ENCODE measurements at places on chromosomes 12 and 14.
A peak's percentile ranks its signal among the peaks of the same experiment; 100 is the strongest.

DNA sequence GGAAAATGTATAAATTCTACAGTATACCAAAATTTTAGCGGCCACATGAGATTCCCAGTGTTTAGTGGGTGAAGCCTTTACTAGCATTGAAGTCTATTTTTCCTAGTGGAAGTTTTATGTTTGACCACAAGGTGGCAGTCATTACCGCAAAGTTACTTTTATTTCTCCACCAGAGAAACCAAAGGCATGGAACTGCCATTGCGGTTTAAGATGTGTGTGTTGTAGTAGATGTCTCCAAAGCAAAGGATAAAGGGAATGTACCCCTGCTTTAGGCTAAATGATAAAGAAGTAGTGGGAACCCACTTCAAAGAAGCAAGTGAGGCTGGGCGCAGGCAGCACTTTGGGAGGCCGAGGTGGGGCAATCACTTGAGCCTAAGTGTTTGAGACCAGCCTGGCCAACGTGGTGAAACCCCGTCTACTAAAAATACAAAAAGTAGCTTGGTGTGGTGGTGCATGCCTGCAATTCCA lies 140.5 kb downstream of the PRKCH start:
- DNase-seq: no peak

- DNase-seq: no peak
Observed at GRCh38 chr12:39440781-39441180, 2.1 kb downstream of the KIF21A start.

GRCh38 chr12:113075137-113075683 lies 18.7 kb downstream of the DTX1 start:
- no peak for DNase-seq

DNA sequence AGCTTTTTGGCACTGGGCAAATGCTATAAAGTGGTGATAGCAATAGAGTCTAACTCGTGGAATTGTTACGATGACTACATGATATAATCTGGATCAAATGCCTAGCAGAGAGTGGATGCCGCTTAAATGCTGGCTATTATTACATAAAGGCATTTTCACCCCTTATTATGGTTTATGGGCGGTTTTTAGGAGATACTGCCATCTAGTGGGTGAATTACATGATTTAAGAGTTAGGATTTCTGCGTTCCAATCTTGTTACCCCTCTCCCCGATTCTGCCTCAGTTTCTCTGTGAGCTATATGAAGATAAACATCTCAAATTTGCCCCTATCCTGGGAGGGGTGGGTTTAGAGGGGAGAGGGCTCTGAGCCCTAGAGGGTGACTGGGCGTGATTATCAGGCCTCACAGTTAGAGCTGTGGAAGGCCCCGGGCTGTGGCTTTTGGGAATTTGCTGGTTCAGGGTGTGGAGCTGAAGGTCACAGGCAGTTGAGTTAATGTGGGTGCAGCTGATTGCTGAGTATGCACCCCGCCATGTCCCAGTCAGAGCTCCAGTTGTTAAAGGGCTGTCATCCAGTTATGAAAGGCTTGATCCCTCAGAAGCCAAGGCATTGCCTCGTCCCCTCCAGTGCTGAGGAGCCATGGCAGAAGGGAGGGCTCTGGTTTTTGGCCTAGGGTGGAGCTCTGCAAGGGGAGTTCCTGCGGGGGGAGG lies 14.4 kb downstream of the CLSTN3 start:
- no peak for DNase-seq

DNA sequence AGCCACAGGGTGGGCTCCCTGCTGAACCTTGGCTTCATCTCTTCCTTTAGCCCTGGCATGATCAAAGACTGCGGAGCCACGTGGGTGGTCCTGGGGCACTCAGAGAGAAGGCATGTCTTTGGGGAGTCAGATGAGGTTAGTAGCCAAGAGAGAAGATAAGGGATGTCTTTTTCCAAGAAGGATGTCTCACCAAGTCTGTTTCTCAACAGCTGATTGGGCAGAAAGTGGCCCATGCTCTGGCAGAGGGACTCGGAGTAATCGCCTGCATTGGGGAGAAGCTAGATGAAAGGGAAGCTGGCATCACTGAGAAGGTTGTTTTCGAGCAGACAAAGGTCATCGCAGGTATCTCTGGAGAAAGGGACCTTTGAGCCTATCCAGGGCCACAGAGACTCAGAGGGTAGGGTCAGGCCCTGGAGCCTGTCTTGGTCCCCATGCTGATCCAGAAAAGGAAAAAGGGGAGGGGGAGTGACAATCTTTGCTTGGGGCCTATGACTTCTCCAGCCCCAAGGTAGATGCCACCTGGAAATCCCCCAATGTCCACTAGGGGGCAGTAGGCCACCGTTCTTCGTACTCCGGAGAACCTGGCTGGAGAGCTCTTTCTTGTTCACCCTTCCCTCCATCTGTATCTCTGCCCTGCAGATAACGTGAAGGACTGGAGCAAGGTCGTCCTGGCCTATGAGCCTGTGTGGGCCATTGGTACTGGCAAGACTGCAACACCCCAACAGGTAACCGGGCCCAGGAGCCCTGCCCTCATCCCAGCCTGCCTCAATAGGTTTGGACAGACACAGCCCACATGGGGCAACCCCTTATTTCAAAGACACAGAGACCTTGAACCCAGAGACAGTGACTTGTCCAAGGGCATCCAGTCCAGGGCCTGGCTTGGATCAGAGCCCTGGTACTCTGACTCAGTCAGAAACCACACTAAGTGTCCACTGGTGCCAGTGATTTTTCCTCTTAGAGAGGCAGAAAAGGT lies 2.0 kb downstream of the TPI1 start:
- peak; percentile 83 for DNase-seq

DNA sequence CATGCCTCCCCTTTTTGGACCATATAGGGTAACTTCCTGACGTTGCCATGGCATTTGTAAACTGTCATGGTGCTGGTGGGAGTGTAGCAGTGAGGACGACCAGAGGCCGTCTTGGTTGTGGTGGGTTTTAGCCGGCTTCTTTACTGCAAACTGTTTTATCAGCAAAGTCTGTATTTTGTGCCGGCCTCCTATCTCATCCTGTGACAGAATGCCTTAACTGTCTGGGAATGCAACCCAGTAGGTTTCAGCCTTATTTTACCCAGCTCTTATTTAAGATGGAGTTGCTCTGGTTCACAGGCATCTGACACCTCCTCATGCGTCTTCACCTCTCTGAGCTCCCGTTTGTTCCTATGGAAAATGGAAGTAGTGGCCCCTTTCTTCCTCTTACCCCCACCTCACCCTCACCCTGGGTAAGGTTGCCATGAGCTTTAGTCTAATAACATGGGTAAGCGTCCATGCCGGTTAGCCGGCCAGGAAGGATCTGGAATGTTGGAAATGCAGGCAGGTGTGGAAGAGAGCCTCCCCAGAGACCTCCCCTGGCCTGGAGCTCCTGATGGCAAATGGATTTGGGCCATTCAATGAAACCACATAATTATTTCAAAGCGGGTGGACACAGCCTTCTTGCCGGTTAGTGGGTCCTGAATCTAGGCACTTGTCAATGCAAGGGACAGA lies 18.6 kb downstream of the HHIPL1 start:
- no peak for DNase-seq

DNA sequence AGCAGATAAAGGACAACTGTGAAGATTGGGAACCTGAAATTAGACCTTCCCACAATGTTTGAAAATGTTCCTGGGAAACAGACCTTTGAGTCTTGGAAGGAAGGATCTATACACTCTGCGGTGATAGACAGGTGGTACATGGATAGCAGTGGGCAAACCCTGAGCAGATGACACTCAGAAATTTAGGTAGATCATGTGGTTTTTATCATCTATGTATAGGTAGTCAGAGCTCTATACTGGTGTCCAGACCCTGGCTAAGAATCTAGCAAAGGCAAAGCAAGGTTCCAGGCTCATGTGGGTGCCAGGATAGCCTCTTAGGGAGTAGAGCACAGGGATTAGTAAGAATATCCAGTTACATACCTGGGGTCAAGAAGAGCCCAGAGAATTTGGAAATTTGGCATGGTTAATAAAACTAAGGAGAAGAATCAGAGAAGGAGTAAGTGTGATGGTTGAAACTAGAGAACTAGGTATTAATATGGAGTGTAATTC lies 331.2 kb upstream of the FBXO33 start:
- DNase-seq: no peak

- DNase-seq: no peak
Observed at GRCh38 chr12:1936406-1937320, 18.2 kb upstream of the CACNA2D4 start.

DNA sequence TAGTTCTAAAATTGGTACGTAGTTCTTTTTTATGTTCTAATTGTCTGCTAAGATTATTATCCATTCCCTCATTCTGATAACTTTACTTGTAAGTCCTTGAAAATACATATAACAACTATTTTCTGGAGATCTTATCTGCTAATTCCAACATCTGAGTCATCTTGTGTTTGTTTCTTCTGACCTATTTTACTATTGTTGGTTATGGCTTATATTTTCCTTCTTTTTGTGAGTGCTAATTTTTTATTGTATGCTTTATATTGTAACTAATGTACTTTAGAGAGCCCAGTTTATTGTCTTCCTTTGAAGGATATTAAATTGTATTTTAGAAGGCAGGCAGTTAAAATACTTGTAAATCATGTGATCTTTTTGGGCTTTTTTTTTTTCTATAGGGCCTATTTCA lies 149.3 kb upstream of the LRFN5 start:
- DNase-seq: no peak

DNA sequence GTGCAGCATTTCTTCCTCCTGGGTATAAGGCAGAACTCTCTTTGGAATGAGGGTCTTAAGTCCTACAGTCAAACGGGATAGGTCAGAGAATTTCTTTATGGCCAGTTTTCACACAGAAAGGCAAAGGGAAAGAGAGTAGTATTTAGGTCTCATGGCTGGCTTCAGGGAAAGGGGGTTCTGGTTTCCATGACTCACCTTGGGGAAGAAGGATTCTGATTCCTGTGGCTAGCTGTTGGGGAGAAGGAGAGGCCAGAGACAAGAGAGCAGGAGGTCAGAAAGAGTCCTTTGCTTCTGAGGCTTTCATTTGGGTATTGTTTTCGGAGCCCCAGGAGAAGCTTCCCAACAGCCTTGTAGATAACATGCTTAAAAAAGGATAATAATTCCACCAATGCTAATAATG lies 332.5 kb downstream of the NPAS3 start:
- no peak for DNase-seq

DNA sequence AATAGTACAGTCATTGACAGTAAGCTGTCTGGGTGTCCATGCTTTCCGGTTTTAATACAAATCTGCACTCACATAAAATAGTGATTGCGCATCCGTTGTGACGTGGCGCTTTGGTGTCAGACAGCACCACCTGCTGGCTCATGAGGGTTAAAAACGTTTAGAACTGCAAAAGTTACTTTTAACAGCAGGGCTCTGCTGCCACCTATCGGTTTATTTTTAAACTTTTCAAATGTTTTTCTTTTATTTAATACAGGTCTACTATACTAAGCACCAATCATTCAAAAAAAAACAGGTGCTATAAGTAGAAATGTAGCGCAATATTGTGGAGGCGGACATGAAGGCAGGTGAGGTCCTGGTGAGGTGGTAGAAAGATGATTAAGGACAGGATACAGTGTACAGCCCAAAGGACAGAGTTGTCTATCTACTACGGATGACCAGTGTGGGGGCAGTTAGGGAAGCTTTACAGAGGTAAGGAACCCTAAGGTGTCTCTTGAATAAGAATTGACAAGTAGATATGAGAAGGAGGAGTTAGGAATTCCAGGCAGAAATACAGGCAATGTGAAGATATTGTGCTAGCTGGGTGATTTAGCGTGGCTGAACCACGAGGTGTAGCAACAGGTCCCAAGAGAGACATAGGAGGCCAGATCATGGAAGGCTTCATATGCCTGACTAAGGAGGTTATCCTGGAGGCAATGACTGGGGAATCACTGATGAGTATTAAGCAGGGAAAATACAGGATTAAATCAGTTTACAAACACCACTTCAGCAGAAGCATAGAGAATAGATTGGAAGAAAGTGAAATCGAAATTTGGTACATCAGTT lies 91.5 kb upstream of the PRB2 start:
- peak; percentile 59 for DNase-seq

DNA sequence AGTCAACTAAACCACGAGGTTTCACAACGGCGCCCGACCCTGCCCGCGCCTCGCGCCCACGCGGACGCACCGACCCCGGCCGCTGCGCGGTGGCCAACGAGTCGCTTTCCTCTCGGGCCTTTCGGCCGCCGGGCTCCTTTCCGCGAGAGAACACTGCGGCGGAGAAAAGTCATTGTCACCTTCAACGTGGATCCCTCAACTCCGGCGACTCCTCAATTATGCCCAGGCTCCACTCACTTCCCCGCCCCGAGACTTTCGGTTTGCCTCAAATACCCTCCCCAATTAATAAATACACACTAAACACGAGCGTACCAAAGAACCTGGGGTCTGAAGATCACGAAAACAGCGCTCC lies 450 bp downstream of the SINHCAF start:
- DNase-seq: no peak

- DNase-seq: no peak
Observed at GRCh38 chr14:39576736-39577135, 144.5 kb upstream of the FBXO33 start.

DNA sequence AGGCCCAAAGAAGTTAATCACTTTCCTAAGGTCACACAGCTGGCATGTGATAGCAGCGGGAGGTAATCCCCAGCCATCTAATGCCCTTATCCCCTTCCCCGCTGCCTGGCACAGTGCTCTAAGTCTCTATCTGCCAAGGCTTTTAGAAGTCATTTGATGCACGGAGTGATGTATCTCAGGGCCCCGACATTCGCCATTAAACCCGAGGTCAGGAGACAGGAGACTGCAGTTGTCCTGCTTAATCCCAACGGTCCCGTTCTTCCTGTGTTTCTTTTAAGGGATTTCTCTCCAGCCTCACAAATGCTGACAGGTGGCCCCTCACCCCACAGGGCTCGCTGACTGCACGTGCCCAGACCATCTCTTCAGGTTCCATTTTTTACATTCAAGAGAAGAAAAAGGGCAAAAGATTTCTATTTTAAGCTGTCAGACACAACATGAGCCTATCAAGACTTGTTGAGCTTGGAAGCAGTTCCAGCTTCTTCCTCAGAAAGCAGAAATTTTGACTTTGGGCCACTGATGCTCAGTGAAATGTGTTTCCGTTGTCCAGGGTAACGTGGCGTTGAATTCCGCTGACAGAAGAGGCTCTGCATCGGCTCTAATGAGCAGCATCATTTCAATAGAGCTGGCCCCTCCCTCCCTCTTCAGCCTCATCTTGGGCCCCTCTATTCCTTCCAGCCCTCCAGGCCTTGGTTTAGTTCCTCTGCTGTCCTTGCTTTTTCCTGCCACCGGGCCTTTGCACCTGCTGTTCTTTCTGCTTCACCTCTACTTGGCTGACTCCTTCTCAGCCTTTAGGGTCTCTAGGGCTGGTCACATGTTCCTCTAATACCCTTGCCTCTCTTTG lies 171.5 kb downstream of the CHST11 start:
- no peak for DNase-seq

- no peak for DNase-seq
Observed at GRCh38 chr14:95311752-95312151, 8.0 kb downstream of the CLMN start.

DNA sequence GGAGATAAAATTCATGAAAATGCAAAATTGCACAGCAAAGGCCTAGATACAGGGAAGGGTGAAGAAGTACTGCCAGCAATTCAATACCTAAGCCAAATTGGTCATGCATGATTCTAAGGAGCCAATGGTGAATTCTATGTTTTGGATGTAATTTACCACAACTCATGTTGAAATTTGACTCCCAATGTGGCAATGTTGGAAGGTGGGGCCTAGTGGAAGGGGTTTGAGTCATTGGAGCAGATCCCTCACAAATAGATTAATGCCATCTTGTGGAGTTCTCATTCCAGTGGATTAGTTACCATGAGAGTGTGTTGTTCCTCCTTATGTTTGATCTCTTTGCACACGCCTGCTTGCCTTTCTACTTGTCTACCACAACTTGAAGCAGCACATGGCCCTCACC lies 194.0 kb upstream of the ALG10 start:
- no peak for DNase-seq

Data from stimulated activated CD8-positive, alpha-beta memory T cell treated with anti-CD3 and anti-CD28 coated beads, Interleukin-4, amount 100 ng/mL, for 1 hour (primary cell).